ENCODE measurements at places on chromosomes 1 and 21.

DNA sequence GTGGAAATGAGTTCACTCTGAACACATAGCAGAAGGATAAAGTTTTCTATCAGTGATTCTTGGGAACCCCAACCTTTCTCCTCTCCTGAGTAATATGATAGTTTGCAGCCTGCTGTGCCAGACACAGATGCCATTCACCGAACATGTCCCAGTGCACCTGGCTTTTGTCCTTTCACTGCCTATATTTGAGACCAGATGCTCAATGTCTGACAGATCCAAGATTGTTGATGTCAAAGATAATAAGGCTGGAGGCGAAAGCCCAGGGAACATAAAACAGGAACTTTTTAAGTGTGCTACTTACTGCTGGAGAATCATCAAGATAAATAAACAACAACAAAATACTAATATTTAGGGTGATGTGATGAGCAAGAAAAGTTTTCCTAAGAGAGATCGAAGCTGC is 139.3 kb downstream of the TIAM1 start:
- no peak for DNase-seq

DNA sequence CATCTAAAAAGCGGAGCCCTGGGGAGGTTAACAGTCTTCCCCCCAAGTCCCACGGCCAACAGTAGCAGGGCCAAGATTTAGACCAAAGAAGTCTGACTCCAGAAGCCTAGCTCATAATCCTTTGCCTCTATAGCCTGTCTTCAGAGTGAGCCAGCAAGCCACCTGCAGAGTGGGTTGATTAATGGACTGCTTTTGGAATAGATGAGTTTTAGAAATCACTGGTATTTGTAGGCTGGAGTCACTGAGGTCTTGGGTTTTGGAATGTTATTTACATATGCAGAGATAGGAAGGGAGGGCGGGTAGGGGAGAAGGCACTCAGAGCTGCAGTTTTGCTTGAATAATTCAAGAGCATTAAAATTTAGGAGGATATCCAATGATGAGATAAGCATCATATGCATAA is 90.8 kb upstream of the L1TD1 start:
- DNase-seq: no peak

- DNase-seq: no peak
These were observed 176.8 kb downstream of the ATP6V1G3 start for GRCh38 chr1:198363625-198364151.

DNA sequence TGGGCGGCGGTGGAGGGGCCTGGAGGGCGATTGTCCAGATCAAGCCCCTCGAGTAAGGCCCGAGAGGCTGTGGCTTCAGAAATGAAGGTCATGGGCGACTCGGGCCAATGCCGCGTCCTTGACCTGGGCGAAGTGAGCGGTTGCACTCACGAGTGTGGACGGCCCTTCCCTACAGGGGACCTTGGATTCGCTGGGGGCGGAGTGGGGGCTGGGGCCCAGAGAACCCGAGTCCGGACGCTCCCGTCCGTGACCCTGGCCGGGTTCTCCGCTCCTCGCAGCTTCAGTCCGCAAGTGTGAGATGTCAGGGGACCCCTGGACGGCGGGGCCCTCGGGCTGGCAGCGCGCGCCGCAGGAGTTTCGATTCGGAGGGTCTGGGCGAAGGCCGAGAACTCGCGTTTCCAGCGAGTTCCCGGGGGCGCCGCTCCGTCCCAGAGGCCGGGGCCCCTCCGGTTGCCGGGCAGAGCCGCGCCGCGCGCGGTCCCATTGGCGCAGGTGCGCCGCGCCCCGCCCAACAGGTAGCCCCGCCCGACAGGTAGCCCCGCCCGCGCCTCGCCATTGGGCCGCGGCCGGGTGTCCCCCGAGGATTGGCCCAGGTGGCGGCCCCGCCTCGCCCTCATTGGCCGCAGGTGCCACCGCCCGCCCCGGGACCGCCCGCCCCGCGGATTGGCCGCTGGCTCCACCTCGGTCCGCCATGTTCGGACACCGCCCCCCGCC is at the start of gene PRKCZ:
TSS of gene PRKCZ (plus strand) at position 694 of the 714 bp plus-strand sequence. CDS start 220 bp downstream, outside the sequence.
- DNase-seq: no peak

DNA sequence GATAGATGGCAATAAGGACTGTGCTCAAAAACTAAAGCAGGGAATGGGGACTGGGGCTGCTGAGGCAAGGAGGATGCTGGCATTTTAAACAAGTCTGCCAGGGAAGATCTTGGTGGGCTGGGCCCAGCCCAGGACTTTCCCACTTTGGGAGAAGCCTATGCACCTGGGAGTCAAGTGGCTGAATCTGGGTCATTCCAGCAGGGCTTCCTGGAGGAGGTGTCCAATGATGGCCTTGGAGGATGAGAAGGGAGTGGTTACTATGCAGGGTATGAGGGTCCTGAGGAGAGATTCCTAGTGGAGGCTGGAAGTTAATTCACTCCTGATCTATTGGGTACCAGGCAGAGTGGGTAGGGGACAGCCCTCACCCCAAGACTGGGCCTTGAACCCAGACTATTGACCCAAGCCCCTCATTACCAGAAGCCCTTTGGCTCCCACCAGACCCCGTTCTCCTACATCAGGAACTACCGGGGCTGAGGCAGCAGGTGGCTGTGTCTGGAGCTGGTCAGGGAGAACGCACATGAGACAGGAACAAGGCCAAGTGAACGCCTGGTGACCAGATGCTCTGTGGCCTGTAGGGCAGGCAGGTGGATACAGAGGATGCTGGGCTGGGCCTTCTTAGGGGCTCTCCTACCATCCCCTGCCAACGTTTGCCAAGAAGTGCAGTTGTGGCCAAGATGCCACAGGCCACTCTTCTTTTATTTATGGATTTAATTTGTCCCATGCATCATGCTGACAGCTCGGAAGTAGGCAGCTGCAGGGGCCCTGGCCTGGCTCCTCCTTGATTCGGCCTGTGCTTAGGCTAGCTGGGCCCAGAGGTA is 18.3 kb upstream of the LRP8 start:
- DNase-seq: no peak

DNA sequence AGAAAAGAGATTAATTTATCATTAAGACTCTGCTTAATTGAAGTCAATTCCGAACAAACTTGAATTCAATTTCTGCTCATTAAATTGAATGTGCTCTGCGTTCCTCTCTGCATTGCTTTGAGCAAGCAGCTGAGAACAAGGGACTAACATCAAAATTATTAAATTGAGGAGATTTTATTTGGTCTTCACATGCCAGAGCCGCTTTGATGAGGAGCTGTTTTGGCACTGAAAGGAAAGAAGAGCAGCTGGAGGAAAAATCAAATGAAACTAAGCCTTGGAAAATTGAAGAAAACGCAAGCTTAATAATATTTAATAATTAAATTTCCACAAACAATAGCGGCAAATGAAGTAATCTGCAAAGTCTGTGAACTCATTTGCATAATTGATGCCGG is 222.0 kb upstream of the PKN2 start:
- DNase-seq: peak; percentile 0

GRCh38 chr1:193438312-193438711 is 251.9 kb upstream of the B3GALT2 start:
- no peak for DNase-seq

DNA sequence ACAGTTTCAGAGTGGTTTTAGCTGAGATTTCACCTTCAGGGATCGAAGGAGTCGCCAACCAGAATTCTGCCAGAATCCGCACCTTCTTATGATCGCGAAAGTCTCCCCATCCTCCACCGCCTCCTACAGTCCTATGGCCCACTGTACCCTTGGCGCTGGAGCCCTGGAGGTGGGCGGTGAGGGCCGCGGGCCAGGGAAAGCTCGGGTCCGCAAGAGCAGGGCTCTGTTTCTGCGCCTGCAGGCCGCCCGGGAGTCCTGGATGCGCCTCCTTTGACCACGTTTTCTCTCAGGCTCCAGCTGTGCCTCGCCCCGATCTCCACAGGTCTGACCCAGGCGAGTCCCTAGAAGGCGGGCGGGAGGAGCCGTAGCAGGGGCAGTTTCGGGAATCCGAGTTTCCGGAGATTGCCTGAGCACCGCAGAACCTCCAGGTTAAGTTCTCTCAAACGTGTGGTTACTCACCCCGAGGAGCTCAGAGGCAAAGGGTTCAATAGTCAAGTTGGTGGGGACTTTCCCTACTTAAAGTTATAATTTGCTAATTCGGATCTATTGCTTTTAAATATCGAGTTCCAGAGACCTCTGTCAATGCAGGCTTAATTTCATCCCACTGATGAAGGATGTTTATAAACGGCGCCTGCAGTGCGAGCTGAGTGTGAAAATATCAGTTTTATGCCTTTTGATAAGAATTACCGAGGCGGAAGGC is 3.2 kb upstream of the LHX8 start:
- DNase-seq: peak; percentile 32

DNA sequence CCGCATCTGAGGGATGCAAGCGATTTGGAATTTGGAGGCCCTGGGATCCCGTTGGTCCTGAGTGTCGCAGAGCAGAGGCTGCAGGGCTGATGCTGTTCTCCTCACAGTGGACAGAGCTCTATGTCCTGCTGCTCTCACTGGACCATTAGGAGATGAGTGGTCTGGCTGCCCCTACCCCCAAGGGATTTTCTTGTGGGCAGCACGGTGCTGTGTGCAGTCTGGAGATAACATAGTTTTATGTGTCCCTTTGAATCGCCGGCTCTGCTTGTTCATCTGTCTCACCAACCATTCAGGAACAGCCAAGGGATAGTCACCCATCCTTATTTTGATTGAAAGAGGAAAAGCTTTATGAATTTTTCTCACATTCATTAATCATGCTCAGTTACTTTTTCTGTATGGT is 49.9 kb downstream of the CHRM3 start:
- DNase-seq: no peak

DNA sequence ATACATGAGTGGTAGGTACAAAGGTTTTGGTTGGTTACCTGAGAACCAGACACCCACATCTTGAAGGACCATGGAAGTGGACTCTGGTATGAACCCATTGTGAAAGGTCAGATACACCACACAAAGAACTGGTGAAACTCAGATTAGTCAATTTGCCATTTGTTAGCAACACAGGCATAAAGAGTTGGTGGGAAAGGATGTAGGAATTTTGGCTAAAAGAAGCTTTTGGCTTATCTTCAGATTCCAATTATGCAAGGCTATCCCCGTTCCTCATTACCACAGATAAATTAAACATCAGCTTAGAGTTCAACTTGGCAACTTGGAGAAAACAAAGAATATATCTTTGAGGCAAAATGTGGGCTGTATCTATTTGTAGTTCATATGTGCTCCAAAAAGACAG is 87.0 kb upstream of the IRF2BP2 start:
- no peak for DNase-seq

- no peak for DNase-seq
These were observed 5.4 kb upstream of the SPTA1 start for GRCh38 chr1:158691907-158692306.

DNA sequence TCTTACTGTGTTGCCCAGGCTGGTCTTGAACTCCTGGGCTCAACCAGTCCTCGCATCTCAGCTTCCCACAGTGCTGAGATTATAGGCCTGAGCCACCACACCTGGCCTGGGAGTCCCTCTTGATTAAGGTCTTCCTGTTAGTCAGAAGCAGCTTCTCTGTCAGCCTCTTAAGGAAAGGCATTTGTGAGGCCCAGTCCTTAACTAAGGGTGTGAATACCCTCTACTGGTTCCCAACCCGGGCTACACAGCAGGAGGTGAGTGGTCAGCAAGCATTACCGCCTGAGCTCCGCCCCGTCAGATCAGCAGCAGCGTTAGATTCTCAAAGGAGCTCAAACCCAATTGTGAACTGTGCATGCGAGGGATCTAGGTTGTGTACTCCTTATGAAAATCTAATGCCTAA is 117.2 kb downstream of the DYRK1A start:
- no peak for DNase-seq

- no peak for DNase-seq
These were observed 220.1 kb downstream of the SDCCAG8 start for GRCh38 chr1:243475966-243476365.

- no peak for DNase-seq
These were observed 18.1 kb downstream of the ADAM30 start for GRCh38 chr1:119878171-119878570.

GRCh38 chr21:19120591-19120990 is 717.0 kb upstream of the TMPRSS15 start:
- no peak for DNase-seq

GRCh38 chr1:162316187-162316586 is 60.5 kb downstream of the SPATA46 start:
- DNase-seq: no peak

DNA sequence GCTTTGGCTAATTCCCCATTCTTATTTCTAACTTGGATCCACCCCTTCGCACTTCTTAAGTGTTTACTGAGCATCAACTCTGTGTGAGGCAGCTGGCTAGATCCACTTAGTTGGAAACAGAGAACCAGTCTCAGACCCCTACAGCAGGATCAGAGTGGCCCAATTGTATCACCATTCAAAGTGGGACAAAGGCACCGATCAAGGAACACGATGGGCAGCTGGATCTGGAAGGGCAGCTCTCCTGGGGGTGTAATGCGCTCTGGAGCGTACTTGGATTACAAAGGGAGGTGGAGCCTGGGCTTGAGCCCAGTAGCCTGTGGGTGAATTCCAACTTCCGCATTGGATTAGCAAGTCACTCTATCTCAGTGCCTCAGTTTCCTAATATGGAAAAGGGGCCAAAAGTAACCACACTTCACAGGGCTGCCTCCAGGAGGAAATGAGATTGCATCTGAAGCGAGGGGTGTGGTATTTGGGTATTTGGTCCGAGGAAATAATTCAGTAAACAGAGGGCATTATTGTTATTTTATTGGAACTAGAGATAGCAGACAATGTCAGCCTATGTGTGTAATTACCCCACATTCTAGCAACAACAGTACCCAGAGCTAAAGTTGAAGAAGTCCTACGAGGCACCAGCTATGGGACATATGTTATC is 11.9 kb downstream of the ECE1 start:
- no peak for DNase-seq

All from adipocyte (in vitro differentiated cells).